ENCODE measurements at places on chromosomes 4 and X.

GRCh38 chrX:134173541-134174272 is 63.3 kb upstream of the CCDC160 start:
- no peak for DNase-seq

DNA sequence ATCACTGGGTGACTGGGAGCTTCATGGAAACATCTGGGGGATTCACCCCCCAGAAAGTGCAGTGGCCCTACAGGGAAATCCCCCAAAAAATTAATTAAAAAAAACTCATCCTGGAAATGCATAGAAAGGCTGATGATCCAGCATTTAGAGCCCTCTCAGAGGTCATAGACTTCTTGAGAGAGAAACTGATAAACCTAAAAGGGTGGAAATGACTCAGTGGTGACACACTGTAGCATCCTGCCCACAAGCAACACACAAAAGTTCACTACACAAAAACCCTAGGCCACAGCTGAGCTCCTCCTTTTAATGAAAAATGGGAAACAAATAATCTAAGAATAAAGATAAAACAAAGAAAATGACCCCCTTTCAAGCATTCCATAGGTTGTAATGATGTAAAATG is 911.5 kb downstream of the GLUD2 start:
- DNase-seq = no peak

GRCh38 chr4:165709516-165709915 is 163.5 kb upstream of the TLL1 start:
- DNase-seq = no peak

DNA sequence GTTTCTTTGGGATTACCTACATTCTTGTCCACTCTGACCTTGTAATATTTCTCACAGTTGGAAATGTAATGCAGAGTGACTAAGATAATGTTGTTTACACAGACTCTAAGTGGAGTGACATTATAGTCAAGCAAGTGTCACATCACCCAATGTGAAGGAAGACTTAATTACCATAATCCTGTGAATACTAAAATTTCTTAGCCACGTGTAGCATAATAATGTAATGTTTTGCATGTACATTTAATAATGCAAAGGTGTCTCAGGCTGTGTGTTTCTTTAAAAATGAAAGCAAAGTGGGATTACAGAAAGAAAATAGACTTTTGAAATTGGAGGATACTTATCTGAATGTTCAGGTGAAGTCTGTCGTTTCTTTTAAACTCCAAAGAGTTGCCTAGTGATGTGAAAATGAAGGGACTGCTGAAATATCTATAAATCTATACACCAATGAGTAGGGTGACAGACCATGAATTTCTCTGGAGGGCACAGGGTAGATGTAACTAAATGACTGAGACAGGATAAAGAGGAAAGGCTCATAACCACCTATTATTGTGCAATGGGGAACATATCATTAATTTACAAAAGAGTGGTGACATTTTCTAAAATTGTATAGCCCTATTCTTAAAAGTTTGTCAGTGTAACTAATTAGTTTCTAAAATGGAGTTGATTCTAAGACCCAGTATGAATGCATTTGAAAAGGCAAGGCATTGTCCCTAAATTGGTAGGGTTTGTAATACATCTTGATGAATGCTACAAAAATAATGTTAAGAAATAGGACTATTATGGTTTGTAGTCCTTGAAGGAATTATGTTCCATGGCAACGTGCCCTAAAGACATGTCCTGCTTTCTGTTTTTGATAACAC is 235.7 kb downstream of the DACH2 start:
- DNase-seq = no peak

GRCh38 chr4:153589703-153590595 is 94.1 kb upstream of the TLR2 start:
- no peak for DNase-seq

GRCh38 chr4:99405433-99406115 is 29.6 kb downstream of the ADH7 start:
- peak; percentile 60 for DNase-seq

DNA sequence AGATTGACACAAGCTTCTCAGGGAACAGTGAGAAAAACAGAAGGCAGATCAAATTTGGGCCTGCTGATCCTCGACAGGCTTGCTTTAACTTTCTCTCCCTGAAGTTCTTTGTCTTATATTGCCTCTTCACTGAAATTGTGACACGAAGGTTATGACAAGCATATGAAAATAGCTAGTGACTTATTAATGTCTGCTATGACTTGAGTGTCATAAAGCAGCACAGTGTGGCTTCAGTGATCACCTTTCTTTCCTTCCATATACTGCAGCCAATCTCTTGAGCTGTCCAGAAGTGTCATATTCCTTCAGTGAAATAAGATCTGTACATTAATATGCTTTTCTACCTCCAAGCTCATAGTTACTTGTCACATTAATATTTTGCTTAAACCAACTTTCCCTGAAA is 870.2 kb downstream of the C4orf33 start:
- DNase-seq = no peak

- DNase-seq = peak; percentile 17
Observed at GRCh38 chr4:20532116-20532790, 168.0 kb upstream of the PACRGL start.

DNA sequence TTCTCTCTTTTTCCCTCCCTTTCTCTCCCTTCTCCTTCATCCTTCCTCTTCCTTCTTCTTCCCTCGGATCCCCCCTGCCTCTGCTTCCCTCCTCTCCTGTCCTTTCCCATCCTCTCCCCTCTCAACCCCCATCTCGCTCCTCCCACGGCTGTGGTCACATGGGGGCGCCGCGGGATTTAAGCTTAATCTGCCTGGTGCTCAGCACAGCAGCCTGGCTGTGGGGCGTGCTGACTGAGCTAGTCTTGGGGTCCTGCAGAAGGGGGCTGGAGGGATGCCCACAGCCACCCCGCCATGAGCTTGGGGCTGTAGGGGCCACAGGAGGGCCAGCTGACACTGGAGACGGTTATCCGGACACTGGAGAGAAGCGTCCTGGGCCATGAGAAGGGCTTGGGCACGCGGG is 10.7 kb downstream of the SMIM10L2A start:
- DNase-seq = no peak

DNA sequence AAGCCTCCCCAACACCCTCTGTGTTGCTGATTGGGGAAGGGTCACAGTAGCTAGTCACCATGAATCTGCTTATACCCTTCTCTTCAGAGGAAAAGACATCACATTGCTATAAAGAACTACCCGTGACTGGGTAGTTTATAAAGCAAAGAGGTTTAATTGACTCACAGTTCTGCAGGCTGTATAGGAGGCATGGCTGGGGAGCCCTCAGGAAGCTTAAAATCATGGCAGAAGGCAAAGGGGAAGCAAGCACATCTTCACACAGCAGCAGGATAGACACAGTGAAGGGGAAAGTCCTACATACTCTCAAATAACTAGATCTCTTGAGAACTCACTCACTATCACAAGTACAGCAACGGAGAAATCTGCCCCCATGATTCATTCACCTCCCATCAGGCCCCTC is 229.4 kb upstream of the FTHL17 start:
- DNase-seq = no peak

- no peak for DNase-seq
Observed at GRCh38 chrX:84611843-84612636, 109.8 kb upstream of the HDX start.

- DNase-seq = peak; percentile 68
Observed at GRCh38 chr4:183505611-183506388, 942 bp downstream of the ING2 start.

GRCh38 chr4:61204353-61205060 is 4.4 kb downstream of the ADGRL3 start:
- DNase-seq = no peak

- peak; percentile 62 for DNase-seq
Observed at GRCh38 chr4:40056716-40057585, at the start of gene N4BP2. N4BP2 (plus strand) TSS chr4:40056850; CDS start chr4:40097341, 40,491 bp downstream.

- DNase-seq = no peak
Observed at GRCh38 chr4:55661398-55662056, 25.4 kb upstream of the NMU start.

DNA sequence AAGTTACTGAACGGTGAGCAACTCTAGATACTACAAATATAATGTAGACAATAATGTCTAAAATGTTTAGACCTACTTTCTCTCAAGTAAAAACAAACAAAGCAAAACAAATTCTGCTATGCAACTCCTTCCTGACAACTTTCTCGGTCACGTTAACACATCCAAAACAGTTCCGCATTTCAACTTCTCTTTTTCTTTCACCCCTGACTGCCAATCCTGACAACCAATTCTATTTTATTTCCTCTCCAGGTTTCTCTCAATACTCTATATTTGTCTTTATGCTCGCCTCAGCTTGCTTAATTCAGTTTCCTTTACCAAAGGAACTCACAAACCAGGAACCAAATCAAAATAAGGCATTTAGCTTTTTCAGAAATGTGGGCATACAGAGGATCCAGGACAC is 513.0 kb downstream of the FSTL5 start:
- DNase-seq = no peak

DNA sequence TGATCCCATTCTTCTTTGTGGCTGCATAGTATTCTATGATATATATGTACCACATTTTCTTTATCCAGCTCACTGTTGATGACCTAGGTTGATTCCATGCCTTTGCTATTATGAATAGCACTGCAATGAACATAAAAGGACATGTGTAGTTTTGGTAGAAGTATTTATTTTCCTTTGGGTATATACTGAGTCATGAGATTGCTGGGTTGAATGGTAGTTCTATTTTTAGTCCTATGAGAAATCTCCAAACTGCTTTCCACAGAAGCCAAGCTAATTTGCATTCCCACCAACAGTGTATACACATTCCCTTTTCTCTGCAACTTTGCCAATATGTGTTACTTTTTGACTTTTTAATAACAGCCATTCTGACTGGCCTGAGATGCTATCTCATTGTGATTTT is 278.3 kb downstream of the PCDH18 start:
- DNase-seq = peak; percentile 49

GRCh38 chr4:159077702-159078495 is 25.0 kb upstream of the RAPGEF2 start:
- DNase-seq = no peak

DNA sequence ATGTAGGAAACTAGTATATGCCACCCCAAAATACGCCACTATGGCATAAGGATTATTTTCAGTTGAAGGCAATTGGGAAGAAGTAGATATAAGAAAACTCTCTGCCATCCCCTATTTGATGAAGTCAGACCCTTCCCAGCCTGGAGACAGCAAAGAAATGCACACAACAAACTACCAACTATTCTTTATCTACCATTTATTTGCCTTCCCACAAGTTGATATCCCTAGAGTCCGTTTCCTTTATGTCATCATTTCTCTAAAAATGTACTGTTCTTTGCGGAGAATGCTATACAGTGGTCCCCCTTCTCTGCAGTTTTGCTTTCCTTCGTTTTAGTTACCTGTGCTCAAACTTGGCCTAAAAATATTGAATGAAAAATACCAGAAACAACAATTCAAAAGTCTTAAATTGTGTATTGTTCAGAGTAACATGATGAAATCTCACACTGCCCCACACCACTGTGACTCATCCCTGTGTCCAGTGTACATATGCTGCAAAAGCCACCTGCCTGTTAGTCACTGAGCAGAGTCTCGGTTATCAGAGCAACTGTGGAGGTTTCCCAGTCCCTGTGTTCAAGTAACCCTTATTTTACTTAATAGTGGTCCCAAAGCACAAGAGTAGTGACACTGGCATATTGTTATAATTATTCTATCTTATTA is 152.3 kb downstream of the WDFY3 start:
- peak; percentile 37 for DNase-seq

GRCh38 chr4:150321113-150321512 is 242.9 kb downstream of the DCLK2 start:
- no peak for DNase-seq

DNA sequence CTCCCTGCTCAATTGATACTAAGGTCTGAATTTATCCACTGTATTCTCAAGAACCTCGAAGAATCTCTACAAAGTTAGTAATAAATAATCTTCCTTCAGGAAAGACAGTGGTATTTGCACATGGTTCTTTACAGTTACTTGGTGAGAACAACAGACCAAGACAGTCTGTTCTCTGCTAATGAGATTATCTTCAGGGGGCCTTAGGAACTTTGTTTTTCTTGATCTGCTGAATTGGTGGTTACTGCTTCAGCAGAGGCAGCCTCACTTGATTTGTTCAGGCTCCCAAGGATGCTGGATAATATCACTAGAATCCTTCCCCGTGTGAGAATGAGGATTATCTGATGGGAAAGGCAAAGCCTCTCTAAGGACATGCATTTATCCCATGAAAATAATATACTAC is 64.8 kb downstream of the CBR4 start:
- DNase-seq = no peak

GRCh38 chr4:188992706-188993105 is 853.5 kb downstream of the TRIML1 start:
- DNase-seq = peak; percentile 5

DNA sequence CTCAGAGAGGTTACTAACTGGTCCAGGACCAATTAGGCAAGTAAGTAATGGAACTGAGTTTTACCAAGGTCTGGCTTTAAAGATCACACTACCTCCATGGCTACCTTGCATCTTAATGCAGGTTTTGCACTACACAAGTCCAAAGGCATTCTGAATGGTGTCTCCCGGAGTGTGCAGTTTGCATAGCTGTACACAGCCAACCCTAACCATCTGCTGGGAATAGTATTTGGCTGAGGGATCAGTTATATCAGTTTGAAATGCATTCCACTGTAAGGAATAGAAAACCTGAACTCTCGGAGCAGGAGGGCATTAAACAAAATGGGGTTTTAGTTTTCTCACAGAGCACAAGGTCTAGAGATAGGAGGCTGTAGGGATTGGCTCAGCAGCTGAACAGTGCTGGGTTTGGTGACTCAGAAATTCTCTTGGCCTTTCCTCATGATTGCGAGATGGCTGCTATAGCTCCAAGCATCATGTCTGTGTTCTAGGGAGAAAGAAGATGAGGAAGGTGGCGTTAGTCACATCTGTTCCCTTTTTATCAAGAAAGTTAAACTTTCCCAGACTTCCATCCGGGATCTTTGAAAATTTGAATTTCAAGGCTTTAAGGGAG is 177.1 kb downstream of the NHS start:
- no peak for DNase-seq

DNA sequence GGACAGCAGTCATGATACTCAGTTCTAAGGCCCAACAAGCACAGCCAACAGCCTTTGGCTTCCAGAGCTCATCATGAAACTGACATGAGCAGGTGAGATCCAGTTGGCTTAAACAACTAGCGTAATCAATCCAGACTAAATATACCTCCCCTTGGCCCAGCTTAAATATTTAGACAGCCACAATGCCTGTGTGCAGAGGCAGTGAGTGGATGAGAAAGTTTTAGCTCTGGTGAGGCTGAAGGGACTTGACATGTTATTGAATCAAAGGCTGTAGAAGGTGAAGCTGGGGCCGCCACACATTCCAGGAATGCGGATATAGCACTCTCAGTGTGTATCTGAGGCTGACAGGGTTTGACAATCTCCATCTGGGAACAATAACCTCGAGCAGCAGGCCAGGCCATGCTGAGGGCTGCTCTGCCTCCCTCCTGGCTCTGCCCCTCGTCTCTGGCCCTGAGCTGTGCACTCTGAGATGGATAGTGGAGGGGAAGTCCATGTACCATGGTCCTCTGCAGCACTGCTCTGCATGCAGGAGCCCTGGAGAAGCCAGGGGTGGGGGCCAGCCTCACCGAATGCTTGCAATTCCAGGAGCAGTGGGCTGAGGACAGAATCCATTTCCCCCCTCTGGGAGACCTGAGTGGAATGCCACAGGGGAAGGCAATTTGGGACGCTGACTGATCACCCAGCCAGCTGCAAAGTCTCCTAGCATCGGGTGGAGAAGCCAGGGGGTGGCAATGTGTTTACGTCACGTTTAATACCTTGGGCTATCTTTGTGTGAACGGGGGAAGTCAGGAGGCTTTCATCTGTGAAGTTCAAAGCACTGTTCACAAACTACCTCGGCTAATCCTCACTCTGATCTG is 37.3 kb upstream of the RASL11B start:
- DNase-seq = peak; percentile 42

- no peak for DNase-seq
Observed at GRCh38 chr4:151031831-151032605, 16.9 kb upstream of the LRBA start.

- no peak for DNase-seq
Observed at GRCh38 chrX:116009861-116010710, 160.5 kb upstream of the AGTR2 start.
